ENCODE measurements at places on chromosomes 3 and 15.

GRCh38 chr3:16114930-16115329 lies 59.5 kb upstream of the GALNT15 start:
- DNase-seq, result no peak

DNA sequence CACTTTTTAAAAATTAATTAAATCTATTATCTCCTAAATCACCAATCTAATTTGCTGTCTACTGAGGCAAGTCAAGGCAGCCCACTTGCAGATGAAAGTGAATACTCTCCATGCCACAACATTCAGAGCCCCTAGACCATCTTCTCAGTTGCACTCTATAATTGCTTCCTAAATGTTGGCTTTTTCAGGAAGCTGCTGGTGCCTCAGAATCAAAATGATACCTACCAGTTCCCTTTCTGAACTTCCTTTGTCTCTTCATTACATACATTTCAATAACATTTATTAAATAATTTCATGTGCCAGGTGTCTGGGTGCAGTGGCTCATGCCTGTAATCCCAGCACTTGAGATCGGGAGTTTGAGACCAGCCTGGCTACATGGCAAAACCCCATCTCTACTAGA lies 124.1 kb downstream of the SERPINI1 start:
- DNase-seq, result no peak

GRCh38 chr3:40173227-40173721 lies 136.2 kb upstream of the EIF1B start:
- no peak for DNase-seq

DNA sequence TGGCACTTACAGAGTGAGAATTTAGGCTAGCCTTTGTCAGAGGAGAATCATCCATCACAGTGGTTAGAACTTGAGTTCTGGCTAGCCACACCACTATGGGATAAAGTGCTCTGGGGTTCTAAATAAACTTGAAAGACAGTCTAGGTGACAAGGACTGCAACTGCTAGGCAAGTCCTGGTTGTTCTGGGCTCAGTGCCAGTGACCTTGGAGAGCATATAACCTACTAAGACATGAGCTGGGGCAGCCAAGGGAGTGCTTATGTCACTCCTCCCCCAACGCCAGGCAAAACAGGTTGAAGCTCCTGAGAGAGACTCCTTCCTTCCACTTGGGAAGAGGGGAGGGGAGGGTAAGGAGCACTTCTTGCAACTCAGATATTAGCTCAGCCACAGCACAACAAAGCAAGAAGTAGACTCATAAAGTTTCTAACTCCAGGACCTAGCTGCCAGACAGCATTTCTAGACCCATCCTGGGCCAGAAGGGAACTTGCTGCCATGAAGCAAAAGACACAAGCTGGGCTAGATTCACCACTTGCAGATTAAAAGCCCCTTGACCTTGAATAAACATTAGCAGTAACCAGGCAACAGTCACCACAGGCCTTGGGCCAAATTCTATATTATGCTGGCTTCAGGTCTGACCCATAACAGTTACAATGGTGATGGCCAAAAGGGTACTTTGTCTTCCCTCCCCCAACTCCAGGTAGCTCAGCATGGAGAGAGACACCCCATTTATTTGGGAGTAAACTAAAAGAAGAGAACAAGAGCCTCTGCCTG lies 963.7 kb downstream of the PLOD2 start:
- DNase-seq, result no peak

DNA sequence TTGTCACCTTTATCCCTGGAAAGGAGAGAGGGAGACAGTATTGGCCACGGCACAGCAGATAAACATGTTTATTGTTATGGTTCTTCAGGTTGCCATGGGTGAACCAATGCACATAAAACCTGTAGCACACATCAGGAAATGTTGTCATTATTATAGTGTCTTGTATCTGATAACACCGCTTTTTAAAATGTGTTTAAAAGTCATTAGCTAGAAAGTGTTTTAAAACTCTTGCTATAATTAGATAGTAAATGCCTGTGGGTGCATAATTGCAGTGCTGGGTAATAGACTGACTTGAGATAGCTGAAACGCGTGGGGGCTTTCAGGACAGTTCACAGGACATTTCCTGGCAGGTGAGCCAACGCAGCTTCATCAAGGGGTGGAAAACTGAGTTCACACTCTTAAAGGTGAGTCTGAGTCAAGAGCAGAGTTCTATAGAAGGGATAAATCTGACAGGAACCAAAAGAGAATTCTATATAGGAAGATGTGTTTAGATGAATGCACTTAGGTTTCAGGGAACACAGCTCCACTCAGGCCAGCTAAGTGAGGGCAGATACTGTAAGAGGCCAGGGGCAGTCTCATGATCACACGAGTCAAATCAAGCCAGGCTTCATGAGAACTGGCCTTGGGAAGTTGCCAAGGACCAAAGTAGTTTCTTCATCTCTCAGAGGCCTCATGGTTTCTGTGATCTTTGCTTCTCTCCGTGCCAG lies 35.6 kb upstream of the PPP4R2 start:
- DNase-seq, result no peak

DNA sequence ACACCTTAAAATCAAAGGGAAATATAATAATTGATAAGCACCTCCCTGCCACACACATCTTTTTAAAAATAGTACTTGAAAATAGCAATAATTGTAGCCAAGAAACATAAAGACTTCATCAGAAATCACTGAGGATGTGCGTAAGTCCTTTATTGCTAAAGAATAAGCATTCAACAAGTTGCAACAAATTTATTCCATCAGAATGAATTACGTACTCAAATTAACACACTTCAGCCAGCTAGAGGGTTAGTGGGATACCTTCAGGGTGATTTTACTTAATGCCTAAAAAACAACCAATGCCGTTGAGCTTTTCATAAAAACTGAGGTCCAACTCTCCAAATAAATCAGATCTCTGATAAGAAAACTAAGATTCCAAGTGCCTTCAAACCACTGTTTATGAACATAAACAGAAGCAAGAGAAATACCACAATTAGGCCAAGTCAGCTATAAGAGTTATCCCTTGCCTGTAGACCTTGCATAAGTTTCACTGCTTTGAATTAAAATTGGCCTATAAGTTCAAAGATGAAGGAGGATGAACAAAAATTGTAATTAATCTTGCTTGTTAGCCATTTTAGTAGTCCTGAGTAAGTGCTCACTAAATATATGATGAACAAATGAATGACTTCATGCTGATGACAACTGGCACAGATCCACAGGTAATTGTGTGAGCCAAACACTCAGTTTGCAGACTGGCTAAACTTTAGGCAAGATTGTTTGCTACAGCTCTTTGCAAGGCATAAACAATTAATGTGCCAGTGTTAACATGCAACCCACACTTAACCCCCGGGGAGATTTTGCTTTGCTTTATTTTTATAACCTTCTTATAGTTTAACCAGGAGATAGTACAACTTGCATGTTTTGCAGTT lies 375.1 kb upstream of the THBS1 start:
- DNase-seq, result no peak

- no peak for DNase-seq
These were observed 280.8 kb upstream of the UBE2E2 start for GRCh38 chr3:22922317-22922716.

GRCh38 chr15:33066584-33066983 lies 127.9 kb downstream of the FMN1 start:
- DNase-seq, result no peak

GRCh38 chr15:48388016-48388851 lies 57.0 kb downstream of the DUT start:
- DNase-seq, result no peak

- no peak for DNase-seq
These were observed 476.9 kb upstream of the PROK2 start for GRCh38 chr3:72261566-72262564.

GRCh38 chr3:133441867-133442270 lies 42.0 kb downstream of the BFSP2 start:
- DNase-seq, result no peak

- no peak for DNase-seq
These were observed 15.6 kb upstream of the TLE3 start for GRCh38 chr15:70113304-70113700.

GRCh38 chr3:49460188-49460890 lies 9.7 kb upstream of the DAG1 start:
- DNase-seq, result no peak

- DNase-seq, result no peak
These were observed 9.9 kb upstream of the SLC26A6 start for GRCh38 chr3:48644898-48645760.

- DNase-seq, result no peak
These were observed 36.9 kb upstream of the PCSK6 start for GRCh38 chr15:101526442-101526841.

DNA sequence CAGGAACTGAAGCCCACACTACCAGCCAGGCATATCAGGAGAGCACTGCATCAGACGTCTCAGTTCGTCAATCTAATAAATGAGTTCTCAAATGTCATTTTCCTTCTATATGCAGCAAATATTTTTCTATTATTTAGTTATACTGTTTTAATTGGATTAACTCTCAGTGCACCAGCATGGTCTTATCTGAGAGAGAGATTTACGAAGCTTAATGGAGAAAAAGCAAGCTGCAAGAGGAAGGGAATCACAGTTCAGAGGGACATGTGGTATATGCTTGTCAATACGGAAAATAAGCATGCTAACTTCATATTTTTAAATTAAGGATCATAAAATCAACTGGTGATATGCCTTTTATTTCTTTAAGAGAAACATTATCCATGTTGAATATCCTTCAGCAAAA lies 213.1 kb upstream of the NECTIN3 start:
- DNase-seq, result no peak

GRCh38 chr3:147493666-147494065 lies 84.5 kb downstream of the ZIC1 start:
- no peak for DNase-seq

GRCh38 chr3:109210501-109210900 lies 74.0 kb downstream of the C3orf85 start:
- no peak for DNase-seq

DNA sequence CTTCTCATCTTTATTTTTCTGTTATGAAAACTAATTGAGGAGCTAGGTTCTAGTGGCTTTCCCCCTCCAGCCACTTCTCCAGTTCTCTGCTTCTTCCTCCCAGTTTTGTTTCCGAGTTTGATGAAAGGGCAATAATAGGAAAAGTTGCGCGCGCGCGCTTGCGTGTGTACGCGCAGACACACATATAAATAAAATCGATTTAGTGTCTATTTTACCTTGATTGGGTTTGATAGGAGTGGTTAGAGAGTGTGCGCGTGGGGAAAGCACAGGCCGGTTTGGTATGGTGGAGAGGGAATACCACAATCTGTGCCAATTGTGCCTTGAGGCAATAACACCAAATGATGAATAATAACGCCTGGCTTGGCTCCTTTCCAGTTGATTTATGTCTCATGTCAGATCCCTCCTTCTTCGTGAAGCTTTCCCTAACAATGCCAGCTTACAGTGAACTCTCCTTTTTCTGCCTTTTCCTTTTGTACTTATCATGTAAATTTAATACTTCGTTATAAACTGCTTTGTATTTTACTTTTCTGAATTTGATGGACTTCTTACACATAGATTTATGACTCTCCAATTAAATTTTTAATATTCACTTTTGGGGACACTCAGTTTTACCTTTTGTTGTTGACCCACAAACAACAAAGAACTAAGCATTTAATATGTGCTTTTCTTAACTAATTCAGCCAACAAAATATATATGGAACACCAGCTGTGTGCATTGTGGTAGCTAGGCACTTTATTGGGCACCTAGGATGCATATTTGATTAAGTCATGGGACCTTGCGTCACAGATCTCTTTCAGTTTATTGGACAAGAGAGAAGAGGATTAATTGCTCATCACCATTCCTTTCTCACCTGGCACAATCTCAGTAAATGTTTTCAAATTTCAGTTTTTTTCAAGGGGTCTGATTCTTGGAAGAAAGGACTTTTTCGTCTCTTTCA lies 1.7 kb downstream of the TIPARP start:
- peak; percentile 17 for DNase-seq

DNA sequence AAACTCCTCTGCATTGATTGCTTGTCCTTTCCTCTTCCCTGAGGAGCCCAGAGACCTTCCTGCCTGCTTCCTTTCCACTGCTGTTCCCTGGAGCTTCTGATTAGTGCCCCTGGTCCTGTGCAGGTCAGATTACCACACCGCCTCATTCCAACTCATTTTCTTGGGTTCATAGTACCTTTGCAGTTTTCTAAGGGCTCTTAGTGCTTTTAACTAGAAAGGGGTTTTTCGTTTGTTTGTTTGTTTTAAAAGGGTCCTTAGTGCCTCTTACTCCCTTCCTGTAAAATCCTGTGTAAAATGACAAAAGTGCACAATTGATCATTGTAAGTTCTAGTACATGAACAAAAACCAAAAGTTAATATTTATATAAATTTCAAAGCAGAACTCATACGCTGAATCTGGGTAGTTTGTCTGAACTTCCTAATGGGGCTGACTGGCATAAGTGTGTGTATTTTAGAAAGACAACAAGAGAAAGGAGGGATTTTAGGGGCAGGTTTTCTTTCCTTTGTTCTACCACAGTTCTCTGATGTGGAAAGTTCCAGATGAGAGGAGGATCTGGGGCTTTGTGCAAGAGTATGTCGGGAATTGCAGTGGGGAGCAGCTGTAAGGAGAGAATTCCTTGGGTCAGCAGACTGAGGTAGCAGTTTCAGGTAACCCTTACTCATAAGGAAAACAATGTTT lies 30.6 kb downstream of the SNRK start:
- no peak for DNase-seq

GRCh38 chr3:176799675-176800074 lies 397.6 kb downstream of the TBL1XR1 start:
- DNase-seq, result no peak

DNA sequence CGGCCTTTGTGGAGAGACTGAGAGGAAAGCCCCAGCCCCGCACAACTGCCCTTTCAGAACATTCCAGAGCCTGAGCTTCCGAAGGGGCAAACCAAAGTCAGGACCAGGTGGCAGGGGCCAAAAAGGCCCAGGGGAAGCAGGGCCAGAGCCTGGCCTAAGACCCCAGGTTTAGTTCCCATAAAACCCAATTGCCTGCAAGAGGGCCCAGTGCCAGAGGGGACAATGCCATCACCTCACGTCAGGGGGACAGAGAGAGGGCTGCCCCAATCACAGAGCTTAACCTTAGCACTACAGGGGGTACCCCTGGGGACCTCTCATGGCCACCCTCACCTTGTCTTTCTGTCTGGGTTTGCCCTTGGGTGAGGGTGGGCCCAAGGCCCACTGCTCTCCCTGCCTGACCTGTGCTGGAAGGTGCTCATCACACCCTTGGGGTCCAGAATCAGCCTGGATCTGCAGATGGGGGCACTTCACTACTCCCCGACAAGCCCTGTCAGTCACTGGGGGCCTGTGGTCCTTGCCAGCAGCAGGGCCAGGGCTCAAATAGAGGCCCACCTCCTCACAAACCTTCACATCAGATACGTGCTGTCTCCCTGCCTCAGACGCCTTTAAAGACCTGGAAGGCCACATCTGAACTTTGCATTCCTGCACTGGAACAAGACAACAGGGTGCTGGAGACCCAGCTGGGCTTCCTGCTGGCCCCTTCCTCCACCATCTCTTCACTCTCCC lies 3.8 kb downstream of the CALML4 start:
- no peak for DNase-seq

All from T-helper 9 cell (primary cell).